ENCODE measurements at places on chromosomes 7 and 10.

DNA sequence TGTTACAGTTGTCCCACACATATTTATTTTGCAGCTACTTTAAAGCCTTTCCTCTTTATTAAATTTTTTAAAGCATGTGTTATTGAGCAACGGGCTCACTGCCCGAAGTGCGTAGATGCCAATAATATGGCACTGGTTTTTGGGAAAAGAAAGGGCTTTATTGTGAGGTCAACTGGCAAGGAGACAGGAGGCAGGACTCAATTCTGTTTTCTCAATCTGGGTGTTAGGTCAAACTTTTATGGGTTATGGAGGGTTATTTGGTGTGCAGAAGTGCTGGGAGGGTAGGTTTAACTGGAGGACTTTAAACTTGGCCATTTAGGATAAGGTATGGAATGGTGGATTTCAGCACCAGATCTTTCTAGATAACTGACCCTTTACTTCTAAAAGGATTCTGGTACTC lies 183.6 kb downstream of the LRRC4 start:
- no peak for DNase-seq

DNA sequence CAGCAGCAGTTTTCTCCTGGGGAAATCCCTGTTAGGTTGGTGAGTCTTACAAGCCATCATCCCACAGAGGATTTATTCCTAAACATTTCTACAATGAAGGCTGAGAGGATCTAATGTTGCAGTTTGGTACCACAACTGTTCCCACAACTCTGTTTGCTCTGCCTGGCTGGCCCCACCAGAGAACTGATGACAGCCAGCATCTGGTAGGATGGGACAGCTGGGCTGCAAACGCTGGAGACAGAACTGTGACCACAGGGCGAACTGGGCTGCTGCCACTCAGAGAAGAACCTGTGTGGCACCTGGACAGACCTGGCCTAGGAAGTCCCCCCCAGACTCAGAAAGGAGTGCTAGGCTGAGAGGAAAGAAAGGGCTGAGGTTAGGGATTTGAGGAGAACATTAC lies 94.8 kb downstream of the CALN1 start:
- DNase-seq, result no peak

- no peak for DNase-seq
Measured at GRCh38 chr10:89206402-89207180, 526 bp downstream of the CH25H start.

GRCh38 chr10:29668628-29669027 lies 33.9 kb upstream of the SVIL start:
- DNase-seq, result no peak

DNA sequence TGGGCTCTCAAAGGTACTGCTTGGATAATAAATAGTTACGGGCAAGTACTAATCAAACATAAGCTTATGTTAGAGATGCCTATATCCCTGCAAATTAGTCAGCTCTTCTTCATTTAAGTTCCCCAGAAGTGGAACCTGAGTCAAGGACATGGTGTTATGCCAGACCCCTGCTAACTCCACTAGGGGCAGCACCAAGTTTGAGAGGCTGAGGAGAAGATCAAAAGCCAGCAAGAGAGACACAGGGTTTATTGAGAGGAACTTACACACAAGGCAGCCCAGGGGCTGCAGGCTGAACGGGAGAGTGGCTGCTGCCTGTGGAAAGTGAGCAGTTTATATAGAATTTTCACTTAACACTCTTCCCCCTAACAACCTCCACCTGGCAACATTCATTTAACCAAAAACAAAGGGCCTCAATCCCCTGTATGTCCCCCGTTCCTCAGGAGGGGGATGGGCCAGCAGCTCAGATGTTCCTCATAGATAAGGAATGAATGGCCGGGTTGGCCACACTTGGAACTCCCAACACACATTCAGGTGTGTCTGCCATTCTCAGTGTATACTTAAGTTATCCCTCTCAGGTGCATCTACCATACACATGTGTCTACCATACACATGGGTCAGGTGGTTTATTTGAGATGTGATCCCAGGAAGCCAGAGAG lies 62.6 kb upstream of the GHITM start:
- DNase-seq, result no peak

DNA sequence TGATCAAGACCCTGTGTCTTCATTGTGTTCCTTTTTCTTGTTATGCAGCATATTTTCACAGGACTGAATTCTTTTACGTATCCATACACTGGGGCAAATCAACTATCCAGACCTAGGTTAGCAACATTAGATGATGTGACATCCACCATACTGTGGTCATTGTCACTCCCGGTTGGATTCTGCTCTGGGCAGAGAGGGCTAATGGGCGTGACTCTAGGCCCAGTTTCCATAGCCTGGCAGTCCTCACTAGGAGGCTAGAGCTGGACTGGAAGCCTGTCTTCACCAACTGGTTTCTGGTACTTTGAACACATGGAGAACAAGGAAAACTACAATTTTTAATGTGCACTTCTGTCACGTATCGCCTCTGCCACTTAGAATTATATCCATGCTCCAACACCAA lies 25.2 kb downstream of the AKR1E2 start:
- no peak for DNase-seq

GRCh38 chr7:117654780-117655179 lies 175.0 kb downstream of the CFTR start:
- no peak for DNase-seq

- DNase-seq, result no peak
Measured at GRCh38 chr10:79980711-79981110, 31.8 kb upstream of the SFTPD start.

- no peak for DNase-seq
Measured at GRCh38 chr7:48938539-48939295, 14.4 kb downstream of the CDC14C start.

GRCh38 chr10:80167471-80168161 lies 35.1 kb downstream of the PLAC9 start:
- no peak for DNase-seq

- DNase-seq, result no peak
Measured at GRCh38 chr10:132570771-132571649, 33.4 kb downstream of the INPP5A start.

GRCh38 chr10:34816501-34817002 lies 1.5 kb upstream of the PARD3 start:
- no peak for DNase-seq

DNA sequence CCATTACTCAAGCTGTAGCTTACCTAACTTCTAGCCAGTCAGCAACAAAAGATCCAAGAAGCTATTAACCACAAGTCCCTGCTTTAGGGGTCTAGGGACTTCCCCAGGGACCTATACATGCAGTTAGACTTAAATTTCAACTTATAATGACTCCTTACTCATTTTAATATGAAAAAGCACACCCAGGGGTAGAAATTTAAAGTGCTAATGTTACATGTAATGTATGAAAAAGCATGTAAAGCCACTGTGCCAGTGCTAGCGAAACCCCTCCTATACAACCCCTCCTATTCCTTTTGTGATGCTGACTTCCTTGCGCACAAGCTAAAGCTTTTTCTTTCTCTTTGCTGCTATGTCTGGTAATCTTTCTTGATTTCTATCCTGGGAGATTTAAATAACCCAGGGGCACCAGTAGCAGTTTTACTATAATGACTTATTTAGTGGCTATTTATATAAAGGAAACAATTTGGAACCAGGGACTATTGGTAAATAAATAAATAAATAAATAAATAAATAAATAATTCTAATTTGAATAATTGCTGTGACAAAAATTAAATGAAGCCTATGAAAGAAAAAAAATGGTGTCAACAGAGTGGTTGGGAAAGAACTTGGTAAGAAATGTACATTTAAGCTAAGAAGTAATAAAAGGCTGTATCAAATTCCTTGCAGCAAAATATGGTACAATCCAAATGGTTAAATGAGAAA lies 110.5 kb upstream of the MAGI2 start:
- no peak for DNase-seq

DNA sequence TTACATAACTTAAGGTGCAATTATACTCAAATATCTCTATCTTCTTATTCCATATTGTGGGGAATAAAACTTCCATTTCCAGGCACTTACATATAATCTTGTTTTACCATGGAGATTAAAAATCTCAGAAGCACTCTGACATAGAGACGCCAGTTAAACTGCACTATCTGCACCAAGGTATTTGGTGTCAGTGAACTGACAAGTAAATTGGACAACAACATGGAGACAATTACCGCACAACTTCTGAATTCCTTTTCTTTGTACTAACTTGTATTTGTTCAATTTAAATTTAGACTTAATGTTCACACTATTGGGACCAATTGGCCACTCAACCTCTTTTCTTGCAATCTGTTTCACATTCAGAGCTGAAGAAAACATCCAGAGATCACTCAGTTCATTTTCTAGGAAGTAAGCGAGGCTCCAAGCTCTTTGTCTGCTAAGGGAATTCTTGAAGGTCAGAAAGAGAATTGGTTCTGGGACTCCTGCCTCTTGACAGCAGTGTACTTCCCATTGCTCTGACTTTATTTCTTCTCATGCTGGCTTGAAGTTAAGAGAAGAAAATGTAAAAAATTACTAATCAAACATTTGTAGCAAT lies 184.7 kb downstream of the CHCHD3 start:
- DNase-seq, result no peak

- no peak for DNase-seq
Measured at GRCh38 chr7:8442051-8442813, 8.8 kb downstream of the NXPH1 start.

DNA sequence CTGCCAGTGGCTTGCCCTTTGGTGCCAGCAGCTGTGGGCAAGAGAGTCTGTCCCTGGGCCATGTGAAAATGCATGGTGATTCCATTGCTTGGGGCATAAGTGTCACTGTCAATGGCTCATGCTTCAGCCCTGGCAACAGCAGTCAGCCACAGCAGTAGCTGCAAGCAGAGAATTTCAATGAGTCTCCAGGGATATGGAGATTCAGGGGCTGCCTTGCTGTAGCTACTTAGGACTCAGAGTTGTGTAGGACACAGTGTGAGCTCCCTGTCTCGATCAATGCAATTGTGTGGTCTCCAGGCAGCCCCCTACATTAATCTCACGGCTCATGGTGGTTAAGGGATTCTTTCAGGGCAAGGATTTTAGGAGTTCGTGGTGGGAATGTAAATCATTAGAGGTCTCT lies 126.3 kb upstream of the STARD3NL start:
- DNase-seq, result no peak

GRCh38 chr7:106915873-106916272 lies 50.8 kb downstream of the PIK3CG start:
- DNase-seq, result no peak

DNA sequence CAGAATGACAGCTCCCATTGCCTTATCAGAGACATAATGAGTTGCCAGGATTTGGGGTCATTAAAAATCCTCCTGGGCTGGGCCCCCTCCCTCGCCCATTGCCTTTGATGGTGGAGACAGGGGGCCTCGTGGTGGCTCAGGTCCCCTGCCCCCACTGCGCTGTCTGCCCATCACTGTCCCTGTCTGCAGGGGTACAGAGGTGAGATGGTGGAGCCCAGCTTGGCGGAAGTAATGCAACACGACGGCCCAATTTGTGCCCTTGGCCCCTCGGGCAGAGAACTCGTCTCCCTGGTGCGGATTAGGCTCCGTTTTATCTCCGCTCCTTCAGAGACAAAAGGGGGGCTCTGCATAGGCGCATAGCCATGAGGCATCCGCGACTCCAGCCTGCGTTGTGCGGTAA lies 152.4 kb upstream of the UNC5B start:
- no peak for DNase-seq

GRCh38 chr10:16384021-16384420 lies 52.8 kb upstream of the PTER start:
- no peak for DNase-seq

DNA sequence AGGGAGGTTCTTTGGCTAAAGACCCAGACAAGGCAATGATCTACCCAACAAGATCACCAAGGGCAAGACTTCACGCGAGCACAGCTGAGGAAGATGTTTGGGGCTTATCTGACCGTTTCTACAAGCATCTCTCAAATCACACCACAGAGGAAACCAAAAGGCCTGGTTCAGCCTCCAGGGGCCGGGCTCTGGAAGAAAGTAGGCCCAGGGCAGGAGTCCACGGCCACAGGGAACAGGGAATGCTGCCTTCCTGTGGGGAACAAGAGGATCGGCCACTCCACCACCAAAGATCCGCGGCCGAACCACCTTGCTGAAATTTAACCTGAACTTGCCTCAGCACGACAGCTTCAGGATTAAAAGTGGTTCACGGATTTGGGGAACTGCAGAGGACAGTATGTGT lies 332.5 kb downstream of the PTPRN2 start:
- no peak for DNase-seq

DNA sequence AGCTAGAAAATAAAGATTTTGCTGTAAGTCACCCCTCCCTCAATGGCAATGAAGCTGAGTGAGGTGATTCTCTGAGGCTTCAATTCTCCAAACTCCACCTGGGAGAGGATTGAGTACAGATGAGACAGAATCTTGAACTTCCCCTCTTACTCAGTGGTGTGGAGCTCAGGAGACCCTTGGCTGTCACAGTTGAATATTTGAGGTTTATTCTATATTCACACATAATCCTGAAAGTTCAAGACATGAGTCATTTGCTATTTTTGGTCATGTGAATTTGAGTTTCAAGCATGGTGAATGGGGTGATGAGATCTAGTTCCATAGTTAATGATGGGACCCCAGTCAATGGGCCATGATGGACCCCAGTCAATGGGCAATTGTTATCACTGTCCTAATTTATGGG lies 13.9 kb upstream of the TECTB start:
- DNase-seq, result no peak

DNA sequence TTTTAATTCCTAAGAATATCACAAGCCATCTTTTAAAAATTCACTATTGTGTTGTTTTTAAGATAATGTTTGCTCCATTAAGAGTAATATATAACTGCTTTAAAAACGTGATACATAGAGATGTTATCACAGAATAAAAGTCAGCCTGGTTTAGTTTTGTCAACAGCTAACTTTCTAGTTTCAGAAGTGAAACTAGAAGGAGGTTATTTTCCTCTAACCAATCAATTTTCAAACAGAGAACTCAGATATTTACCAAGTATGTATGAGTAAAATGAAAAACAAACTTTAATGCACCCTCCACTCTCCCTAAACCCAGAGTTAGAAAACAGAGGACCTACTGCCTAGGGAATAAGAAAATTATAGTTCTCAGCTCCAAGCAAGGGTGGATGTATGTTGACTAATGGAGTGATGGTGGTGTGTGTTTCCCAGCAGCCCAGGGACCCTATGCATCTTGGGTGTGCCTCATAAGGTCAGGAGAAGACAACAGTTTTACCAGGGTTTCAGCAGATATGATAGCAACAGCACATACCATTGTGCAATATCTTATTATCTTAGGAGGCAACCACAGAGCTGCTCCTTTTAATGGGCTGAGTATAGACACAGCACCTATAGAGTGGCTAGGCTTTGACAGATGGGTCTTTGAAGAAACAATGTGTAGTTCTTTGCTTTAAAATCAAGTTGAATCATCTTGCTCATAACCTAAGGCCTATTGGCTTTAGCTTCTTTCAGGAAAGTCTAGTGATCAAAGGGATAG lies 58.4 kb downstream of the PTPRZ1 start:
- DNase-seq, result no peak

- no peak for DNase-seq
Measured at GRCh38 chr10:132443605-132443982, 46.6 kb downstream of the PWWP2B start.

All from GOT3 (cell line).